ENCODE measurements at places on chromosomes 11 and 22.

GRCh38 chr22:44170470-44170869 is 10.3 kb upstream of the PARVG start:
- no peak for DNase-seq

GRCh38 chr11:9594267-9595046 is 21.0 kb downstream of the WEE1 start:
- no peak for DNase-seq

DNA sequence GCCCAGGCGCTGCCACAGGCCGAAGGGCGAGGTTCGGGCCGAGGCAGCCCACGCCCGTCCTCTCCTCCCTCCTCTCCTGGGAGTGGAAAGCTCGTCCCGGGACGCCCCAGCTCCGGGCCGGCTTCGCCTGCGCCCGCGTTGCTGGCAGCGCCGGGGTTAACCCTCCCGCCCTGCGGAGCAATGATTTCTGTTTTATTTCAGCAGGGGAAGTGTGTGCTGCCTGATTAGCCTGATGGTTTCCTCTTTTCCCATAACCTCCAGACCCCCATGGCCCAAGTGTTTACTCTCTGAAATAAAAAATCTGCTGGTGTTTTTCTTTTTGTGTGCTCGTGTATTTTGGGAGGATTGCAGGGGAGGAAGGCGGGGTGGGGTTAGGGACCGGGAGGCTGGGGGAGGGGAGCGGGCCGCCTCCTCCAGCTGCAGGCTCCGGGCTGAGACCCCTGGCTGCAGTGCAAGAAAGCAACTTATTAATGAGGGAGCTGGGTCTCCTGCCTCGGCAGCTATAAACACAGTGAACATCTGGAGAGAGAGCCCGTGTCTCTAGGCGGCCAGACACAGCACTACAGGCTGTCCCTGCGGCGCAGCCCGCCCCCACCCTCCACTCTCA is 38.6 kb downstream of the ETS1 start:
- no peak for DNase-seq

- DNase-seq: no peak
These were observed 5.0 kb upstream of the NTM start for GRCh38 chr11:131365329-131365930.

GRCh38 chr22:47157486-47158270 is 395.2 kb downstream of the TBC1D22A start:
- no peak for DNase-seq

DNA sequence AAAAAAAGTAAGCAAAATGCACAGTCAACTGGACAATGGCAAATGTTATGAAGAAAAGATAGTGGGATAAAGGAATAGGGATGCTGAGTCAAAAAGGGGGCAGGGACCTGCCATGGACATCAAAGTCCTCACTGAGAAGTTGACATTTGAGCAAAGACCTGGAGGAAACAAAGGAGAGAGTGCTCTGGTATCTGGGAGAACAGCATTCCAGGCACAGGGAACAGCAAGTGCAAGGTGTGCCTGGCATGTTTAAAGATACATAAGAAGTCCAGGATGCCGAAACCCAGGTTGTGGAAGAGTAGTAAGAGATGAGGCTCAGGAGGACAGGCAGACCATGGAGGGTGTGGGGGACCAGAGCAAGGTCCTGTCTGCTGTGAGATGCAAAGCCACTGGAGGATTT is 123.3 kb downstream of the RRAS2 start:
- DNase-seq: no peak

GRCh38 chr11:17250561-17251350 is 25.8 kb upstream of the NUCB2 start:
- no peak for DNase-seq

GRCh38 chr22:45397806-45398205 is 15.6 kb downstream of the SMC1B start:
- no peak for DNase-seq

Data from activated gamma-delta T cell treated with Interleukin-2 at 50 U/mL for 16 hours (primary cell).